ENCODE measurements at places on chromosomes 12 and 14.
A peak's percentile ranks its signal among the peaks of the same experiment; 100 is the strongest.

DNA sequence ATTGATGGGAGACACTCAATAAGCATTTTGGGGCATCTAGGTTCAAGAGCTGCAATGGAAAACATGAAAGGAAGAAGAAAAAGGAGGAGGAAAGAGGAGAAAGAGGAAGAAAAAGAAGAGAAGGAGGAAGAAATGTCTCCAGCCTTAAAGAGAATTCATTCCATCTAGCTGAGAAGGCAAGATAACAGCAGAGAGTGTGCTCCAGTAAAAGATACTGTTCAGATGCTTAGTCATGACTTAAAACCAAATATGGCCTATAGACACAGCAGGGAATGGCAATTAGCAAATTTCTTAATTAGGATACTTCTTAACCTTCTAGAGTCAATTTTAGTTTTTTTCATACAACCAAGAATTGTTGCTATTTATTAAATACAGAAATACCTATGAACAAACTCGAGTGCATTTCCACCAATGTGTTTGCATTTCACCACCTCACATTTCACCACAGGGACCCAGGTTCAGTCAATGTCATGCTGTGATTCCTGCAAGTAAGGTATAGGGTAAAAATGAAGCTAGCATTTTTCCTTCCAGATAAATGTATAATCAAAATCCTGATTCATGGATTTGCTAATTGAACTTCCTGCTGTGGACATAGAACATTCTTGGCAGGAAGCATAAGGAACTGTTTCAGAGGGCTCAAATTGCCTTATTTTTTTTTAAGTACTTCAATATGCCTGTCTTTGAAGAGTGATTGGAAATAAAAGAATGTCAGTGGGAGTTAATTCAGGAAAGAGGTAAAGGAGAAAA, 177.8 kb downstream of the RPS29 start:
- no peak for DNase-seq

GRCh38 chr14:104592785-104593184, 11.8 kb downstream of the TMEM179 start:
- no peak for DNase-seq

- DNase-seq = peak; percentile 84
These were observed 9.0 kb downstream of the TMBIM6 start for GRCh38 chr12:49750027-49750995.

- DNase-seq = peak; percentile 80
These were observed 755 bp downstream of the SETD1B start for GRCh38 chr12:121804417-121805111.

Measured in HL-60 (cell line).